ENCODE measurements at places on chromosomes 3 and 15.

DNA sequence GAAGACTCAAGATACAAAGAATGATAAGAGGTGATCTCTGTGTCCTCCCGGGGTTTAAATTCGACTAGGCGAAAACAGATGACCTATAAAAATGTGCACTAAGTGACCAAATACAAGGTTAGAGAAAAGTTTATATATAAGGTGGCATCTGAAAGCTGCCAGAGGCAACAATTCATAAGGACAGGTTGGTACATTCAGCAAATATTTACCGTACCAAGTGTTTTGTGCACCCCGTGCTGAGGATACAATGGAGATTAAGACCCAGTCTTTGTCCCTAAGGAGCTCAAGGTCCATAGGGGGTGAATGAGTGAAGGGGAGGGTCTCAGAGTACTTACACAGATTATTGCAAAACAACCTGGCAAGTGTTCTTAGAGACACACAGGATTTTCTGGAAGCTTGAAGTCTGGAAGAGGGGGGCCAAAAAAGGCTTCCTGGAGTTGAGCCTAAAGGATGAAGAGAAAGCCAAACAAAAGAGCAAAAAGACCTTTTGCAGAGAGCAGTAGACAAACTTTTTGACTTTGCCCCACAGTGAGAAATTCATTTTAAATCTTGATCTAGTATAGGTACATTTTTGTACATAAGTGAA, 71.4 kb upstream of the LRIG1 start:
- no peak for DNase-seq

DNA sequence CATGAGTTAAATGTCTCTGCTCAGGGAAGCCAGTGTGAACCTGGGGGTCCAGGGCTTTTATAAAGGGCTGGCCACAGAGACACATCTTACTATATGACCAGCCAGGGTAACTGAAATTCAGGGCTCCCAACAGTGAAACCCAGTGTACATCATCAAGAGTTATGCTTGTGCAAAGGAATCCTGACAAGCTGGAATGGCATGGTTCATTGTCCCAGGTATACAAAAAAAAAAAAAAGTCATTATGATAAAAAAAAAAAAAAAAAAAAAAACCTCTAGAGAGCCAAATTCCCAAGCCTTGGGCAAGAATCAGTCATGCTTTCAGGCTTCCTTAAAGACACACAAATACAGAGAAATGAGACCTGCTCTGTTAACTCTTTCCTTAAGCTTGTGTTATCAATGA, 452.0 kb downstream of the GABRG3 start:
- DNase-seq = no peak

DNA sequence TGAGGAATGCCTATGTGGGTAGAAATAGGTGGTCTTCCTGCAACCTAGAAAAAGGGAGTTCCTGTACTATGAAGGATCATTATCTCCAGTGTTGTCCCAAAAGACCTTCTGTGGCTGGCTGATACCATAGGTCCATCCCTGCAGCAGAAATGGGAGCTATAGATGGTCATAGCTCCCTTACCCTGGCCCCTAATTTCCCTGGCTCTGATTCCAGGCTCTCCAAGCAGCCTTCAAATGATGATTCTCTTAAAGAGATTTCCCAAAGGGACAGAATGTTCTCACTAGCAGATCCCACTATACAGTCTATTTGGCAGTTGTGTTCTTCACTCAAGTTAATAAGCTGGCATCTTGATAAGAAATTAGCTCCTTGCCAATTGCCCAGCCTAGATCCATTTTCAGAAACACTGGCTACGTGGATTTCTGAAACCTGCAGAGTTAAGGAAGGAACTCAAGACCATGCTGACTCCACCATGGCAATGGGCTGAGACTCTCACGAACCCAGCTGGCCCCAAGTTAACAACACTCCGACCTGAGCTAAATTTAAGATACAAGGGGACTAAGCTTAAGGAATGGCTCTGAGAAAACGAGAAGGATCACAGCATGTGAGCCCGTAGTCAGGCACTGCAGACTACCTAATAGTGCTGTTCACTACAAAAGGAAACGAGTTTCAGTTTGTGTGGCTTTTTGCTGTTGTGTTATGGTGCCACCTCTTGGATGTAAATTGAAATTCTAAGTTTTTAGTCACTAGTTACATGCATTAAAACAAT, 11.4 kb downstream of the C15orf40 start:
- DNase-seq = peak; percentile 56

- DNase-seq = peak; percentile 46
These were observed 103.8 kb upstream of the IL12A start for GRCh38 chr3:159884661-159885402.

- peak; percentile 57 for DNase-seq
These were observed 4.7 kb downstream of the BAHD1 start for GRCh38 chr15:40445421-40445922.

DNA sequence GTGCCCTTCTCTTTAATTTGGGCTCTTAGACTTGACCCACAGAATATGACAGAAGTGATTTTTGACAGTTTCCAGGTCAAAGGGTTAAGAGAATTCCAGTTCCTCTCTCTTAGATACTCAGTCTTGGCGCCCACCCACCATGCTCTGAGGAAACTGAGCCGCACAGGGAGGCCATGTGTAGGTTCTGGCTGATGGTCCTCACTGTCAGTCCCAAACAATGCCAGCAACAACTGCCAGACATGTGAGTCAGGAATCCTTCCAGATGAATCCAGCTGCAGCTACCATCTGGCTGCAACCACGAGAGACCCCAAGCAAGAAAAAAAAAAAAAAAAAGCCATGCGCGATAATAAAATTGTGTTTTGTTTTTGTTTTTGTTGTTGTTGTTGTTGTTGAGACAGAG, 326.6 kb downstream of the MAGI1 start:
- DNase-seq = peak; percentile 87

- DNase-seq = no peak
These were observed 328.0 kb upstream of the CDIN1 start for GRCh38 chr15:36251450-36251849.

GRCh38 chr3:108389372-108389771, 93.0 kb downstream of the HHLA2 start:
- DNase-seq = no peak

GRCh38 chr3:106364477-106364876, 495.7 kb upstream of the CBLB start:
- no peak for DNase-seq

DNA sequence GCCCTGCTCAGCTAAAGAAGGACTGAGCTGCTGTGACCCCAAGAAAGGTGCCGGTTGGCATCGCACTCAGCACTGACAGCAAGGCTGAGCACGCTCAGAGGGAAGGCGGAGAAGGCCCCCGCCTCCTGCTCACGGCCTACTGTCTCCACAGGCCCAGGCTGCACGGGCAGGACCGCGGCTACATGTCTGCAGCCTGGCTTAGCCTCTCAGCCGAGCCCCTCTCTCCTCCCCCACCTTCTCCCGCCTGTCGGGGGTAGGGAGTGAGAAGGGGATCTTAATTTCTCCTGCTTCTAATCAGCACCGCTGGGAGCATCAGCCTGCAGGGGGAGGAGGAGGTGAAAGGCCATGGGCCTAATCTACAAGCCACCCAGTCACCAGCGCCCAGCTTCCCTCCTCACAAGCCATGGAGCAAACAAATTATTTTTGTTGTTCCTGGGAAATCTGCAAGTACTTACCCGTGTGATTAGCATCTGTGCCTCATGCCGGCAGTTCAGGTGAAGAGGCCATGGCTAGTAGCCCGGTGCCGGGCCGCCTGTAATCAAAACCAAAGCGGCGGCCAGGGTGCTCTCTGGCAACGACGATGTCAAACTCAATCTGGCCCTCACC, 68.1 kb downstream of the EPHB3 start:
- DNase-seq = no peak

GRCh38 chr3:125061170-125061569, 5.4 kb upstream of the HEG1 start:
- DNase-seq = peak; percentile 68

DNA sequence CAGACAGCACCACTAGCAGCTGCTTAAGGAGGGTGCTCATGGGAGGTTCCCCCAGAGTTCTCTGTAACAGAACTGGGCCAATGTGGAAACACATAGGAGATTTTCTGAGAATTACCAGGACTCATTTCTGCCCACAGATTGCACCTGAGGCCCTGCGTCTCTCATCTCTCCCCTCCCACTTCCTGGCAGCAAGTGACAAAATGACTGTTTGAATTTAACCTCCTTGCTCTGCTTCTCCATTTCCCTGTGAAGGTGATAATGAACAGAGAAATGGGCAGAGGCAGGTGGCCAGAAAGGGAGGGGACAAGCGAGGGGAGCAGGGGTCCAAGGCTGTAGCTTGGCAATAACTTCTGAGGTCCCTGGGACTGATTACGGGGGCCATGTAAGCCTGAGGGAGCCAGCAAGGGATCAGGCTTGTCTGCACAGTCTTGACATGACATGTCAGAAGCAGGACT, 8.0 kb downstream of the EPHB1 start:
- DNase-seq = no peak

DNA sequence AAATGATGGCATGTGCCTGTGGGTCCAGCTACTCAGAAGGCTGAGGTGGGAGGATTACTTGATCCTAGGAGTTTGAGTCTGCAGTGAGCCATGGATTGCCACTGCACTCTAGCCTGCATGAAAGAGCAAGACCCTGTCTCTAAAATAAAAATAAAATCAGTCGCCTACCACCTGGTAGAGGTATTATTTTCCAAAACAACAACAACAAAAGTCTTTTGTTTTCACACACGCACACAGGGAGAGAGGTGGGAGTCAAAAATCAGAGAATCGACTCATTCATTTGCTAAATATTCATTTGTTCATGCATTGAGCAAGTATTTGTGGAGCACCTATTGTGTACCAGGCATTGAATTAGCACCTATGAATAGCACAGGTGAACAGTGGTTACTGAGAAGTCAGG, 218.1 kb downstream of the LRTM1 start:
- DNase-seq = no peak

GRCh38 chr3:882533-882932, 210.3 kb upstream of the CNTN6 start:
- peak; percentile 10 for DNase-seq

GRCh38 chr3:197305854-197306253, 7.4 kb upstream of the DLG1 start:
- DNase-seq = peak; percentile 91

DNA sequence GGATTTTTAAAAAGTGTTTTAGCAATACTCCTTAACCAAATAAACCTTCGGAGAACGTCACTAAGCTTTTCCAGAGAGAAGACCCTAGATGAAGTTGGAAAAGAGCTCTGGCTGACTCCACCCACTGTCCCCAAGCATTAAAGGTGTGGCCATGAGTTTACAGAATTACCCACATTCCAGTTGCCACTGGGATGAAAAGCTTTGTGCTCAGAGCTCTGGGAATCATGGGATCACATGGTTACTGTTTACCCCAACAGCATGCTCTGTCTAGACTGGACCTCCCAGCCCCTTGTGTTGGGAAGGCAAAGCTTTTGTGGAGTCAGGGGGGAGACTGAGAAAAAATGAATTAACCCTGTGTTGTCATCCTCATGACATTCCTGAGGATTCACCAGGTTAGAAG, 55.3 kb downstream of the CCK start:
- DNase-seq = no peak

DNA sequence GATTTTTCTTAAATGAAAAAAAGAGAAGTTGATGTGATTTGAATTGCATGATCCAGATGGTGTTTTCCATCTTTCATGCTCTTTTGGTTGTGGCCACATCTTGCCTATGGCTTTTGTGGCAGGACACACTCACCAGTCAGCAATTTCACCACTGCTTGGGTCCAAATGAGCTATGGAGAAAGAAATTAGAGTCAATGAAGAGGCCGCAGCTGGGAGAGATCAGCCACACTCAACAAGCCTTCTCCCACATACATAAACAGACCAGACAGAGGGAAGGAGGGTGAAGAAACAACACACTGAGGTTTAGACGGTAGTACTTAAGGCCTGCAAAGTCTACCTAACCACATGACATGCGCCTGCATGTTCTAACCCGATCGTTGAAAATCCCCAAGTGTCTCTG, 110.7 kb upstream of the CDIN1 start:
- DNase-seq = peak; percentile 98

- no peak for DNase-seq
These were observed 174.6 kb upstream of the TBL1XR1 start for GRCh38 chr3:177371888-177372287.

GRCh38 chr3:173652093-173652492, 254.5 kb downstream of the NLGN1 start:
- DNase-seq = no peak

DNA sequence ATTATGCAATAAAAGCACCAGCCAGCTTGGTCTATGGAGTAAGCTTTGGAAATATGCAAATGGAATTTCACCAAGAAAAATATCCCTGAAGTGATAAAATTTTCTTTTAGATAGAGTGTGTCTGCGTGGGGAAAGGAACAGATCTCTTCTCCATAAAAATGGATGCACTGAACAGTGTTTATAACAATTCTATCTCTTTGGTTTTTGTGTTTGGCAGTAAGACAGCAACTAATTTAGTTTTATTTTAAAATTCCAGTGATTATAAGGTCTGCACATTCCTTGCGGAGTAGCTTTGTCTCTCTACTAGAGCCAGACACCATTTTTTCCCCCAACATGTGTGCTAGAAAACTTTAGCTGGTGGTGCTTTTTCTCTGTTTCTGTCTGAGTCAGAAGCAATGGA, 712.4 kb downstream of the GRM7 start:
- no peak for DNase-seq

DNA sequence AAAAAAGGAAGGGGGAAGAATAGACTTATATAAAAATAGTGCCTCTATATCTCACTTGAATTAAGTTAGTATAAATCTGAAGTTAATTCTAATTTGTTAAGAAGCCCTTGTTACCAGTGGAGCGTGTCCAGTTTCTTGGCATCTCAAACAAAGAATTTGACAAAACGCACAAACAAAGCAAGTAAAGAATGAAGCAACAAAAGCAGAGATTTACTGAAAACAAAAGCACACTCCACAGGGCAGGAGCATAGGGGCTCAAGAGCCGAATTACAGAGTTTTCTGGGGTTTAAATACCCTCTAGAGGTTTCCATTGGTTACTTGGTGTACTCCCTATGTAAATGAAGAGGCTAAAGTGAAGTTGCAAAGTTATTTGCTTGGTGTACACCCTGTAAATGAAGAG, 34.0 kb upstream of the GK5 start:
- no peak for DNase-seq
